ENCODE measurements at places on chromosomes 3 and 15. TPM values are rescaled to one million over a fixed set of nuclear protein-coding genes. Genes with fewer than 3 reads are reported as not detected.

DNA sequence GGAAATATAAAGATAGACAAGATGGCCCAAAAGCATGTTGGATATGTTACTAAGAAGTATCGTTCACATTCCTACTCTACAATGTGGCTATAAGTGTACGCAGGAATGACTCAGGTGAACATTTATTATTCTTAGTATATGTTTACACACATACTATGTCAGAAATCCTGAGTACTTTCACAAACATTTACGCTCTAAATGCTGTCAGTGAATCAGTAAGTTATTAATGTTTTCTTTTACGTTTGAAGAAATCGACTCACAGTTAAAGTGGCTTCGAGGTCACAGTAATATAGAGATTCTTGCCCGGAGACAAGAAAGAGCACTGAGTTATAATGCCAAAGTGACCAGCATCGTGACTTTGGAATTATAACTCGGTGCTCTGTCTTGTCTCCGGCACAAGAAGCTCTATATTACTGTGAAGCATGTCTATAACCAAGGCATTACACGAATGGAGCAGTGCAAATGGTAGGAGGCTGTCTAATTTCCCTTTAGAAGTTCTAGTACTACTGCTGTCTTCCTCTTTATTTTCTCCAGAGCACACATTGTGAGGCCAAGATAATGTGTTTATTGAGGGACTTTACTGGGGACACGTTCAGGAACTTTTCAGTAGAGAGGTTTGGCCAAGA is 61.8 kb upstream of the P3H2 start:
- H3K27me3 ChIP-seq: no peaks in the 10 kb centered on the region
- no peaks in the 10 kb centered on the region for H3K4me1 ChIP-seq
- H3K36me3 ChIP-seq: no peaks in the 10 kb centered on the region
- H3K27ac ChIP-seq: no peak overlapping the region

DNA sequence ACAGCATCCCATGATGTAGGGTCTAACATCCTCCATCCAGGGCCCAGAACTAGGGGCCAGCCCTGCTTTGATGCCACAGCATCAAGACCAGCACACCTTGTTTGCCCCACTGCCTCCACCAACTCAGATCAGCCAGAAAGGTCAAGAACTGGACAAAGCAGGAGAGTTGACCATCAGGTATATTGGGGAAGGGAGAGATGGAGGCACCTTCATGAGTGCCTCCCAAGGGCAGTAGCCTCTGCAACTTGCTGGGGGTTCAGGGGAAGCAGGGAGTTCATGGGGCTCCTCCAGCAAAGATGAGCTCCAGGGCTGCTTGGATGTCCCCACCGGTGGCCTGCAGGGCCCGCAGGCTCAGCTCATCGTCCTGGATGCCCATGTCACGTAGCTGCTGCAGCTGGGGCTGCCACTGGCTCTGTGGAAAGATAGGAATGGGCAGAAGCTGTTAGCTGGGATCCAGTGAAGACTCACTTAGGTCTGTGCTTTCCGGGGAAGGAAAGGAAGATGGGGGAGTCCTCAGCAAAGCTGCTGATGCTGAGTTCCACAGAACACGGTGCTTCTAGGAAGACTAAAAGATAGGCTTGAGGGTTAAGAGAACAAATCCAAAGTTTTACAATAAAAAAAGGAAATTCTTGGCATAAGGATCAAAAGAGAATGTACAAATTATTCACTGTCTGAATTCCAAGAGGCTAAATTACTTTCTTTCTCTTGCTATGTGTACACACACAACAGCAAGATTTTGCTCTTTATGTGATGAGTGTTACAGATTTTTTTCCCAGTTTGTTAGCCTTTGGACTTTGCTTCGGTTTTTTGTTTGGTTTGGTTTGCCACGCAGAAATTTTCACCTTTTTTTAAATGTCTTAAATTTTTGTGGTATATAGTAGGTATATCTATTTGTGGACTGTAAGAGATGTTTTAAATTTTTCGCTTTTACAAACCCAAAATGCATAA is 12.3 kb upstream of the SEMA7A start:
- H3K4me3 ChIP-seq: no peak overlapping the region
- no peaks in the 10 kb centered on the region for H3K27me3 ChIP-seq
- no peak for DNase-seq
- H3K27ac ChIP-seq: no peak overlapping the region

DNA sequence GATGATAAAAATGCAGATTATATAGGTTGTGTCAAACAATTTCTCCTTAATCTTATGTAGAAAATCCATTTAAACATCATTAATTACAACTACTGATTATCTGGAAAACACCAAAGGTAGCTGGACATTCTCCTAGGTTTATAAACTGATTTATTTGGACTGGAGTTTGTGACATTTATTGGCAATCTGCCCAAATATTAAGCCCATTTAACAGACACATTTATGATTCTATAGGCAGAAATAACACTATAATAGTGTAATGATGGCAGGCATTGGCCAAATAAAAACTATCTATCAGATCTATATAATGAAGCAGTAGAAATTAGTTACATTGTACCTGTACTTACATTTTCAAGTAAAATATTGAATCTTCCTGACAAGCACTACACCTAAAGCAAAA is 117.8 kb downstream of the TFDP2 start:
- no peak overlapping the region for H3K4me3 ChIP-seq
- DNase-seq: no peak
- no peaks in the 10 kb centered on the region for H3K36me3 ChIP-seq
- no peaks in the 10 kb centered on the region for H3K27me3 ChIP-seq

The AQP9 gene
- not detected for total RNA-seq

The TLR9 gene
- 0.55 TPM for total RNA-seq

The EPHB1 gene
- total RNA-seq: 1.2 TPM

GRCh38 chr3:42349765-42350594 is 60.4 kb downstream of the LYZL4 start:
- H3K36me3 ChIP-seq: no peaks in the 10 kb centered on the region
- H3K4me3 ChIP-seq: no peak overlapping the region
- H3K27ac ChIP-seq: no peak overlapping the region
- DNase-seq: no peak
- peaks cover 3% of the 10 kb centered on the region for H3K27me3 ChIP-seq

GRCh38 chr15:74776821-74777768 is 4.8 kb upstream of the CSK start:
- peak overlapping the region; percentile 68 for H3K4me3 ChIP-seq
- peaks cover 72% of the 10 kb centered on the region for H3K4me1 ChIP-seq
- H3K27me3 ChIP-seq: no peaks in the 10 kb centered on the region
- peaks cover 19% of the 10 kb centered on the region for H3K36me3 ChIP-seq

GRCh38 chr3:196360586-196360985 is 22.4 kb upstream of the TM4SF19 start:
- H3K27me3 ChIP-seq: no peaks in the 10 kb centered on the region
- no peak overlapping the region for H3K27ac ChIP-seq
- H3K4me1 ChIP-seq: peaks cover 15% of the 10 kb centered on the region
- no peak overlapping the region for H3K4me3 ChIP-seq
- peaks cover 66% of the 10 kb centered on the region for H3K36me3 ChIP-seq

GRCh38 chr15:88891540-88892254 is 3.6 kb downstream of the HAPLN3 start:
- no peaks in the 10 kb centered on the region for H3K27me3 ChIP-seq
- H3K4me3 ChIP-seq: no peak overlapping the region
- peaks cover 26% of the 10 kb centered on the region for H3K4me1 ChIP-seq

The GRK7 gene
- not detected for total RNA-seq

DNA sequence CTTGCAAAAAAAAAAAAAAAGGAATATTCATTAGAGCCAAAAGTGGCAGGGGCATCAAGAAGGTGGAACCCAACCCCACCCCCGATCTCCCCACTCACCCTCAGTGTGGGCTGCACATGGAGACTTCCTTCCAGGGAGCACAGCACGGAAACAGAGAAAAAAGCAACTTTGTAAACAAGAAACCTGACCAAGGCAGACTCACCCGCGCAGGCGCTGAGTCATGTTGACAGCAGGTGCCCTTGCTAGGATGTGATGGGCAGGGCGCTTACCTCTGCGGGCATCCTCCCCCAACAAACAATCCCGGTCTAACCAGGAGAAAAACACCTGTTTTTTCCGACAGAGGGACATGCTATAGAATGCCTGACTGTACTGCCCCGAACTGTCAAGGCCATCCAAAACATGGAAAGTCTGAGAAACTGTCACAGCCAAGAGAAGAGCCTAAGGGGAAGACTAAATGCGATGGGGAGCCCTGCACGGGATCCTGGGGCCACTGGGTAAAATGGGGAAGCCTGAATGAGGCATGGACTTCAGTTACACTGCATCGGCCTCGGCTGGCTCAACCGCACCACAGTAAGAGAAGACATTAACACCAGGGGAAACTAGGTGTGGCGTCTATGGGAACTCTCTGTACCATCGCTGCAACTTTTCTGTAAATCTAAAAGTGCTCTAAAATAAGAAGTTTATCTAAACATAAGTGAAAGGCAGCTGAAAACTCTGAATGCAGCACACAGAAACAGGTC is 66.7 kb upstream of the GATA2 start:
- H3K4me3 ChIP-seq: no peak overlapping the region
- peaks cover 47% of the 10 kb centered on the region for H3K27me3 ChIP-seq
- peaks cover 11% of the 10 kb centered on the region for H3K4me1 ChIP-seq
- no peaks in the 10 kb centered on the region for H3K36me3 ChIP-seq
- no peak overlapping the region for H3K27ac ChIP-seq
